ENCODE measurements at places on chromosomes 11 and 22.
A peak's percentile ranks its signal among the peaks of the same experiment; 100 is the strongest.

DNA sequence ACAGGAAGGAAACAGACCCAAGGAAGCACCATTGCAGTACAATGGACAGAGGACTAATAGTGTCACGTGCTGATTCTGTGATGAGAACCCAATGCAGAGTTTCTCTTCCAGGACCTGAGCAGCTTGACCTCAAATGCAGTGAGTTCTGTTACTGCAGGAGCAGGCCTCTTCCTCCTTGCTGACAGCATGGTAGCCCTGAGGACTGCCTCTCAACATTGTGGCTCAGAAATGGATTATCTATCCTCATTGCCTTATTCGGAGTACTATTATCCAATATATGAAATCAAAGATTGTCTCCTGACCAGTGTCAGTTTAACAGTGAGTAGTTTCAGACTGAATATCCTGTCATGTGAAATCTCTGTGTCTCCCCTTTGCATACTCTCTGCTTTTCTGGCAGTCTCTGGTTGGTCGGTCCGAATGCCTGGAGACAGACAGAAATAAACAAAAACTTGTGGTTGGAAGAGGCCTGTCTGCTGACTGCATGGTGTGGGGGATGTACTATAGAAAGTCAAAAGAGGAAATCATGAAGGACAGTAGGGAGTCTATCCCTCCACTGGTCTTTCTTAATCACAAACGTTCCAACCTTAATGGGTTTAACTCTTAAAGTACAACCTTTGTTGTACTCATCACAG is 6.9 kb upstream of the MS4A14 start:
- DNase-seq: no peak

DNA sequence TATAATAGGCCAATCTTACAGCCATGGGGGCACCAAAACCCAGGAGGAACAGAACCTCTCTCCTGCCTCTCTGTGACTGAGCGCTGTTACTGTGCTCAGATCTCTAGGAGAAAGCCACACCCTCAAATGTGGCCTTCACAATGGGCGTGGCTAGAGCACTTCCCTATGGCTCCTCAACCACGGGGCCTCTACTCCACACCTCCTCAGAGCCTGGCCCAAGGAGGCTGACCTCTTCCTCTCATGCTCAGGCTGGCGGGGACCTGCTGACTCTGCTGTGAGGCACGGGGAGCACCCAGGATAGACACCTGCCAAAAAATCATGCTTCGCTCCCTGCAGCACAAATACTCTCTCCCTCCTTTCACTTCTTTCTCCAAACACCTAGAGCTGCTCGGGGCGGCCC is 41.0 kb downstream of the C11orf58 start:
- no peak for DNase-seq

GRCh38 chr11:26946257-26946716 is 47.6 kb upstream of the FIBIN start:
- no peak for DNase-seq

GRCh38 chr11:44893308-44893822 is 57.3 kb downstream of the TP53I11 start:
- DNase-seq: peak; percentile 43

GRCh38 chr11:64918017-64918416 is 1.0 kb upstream of the ATG2A start:
- no peak for DNase-seq

- DNase-seq: no peak
Measured at GRCh38 chr11:46560300-46560991, 33.4 kb downstream of the AMBRA1 start.

DNA sequence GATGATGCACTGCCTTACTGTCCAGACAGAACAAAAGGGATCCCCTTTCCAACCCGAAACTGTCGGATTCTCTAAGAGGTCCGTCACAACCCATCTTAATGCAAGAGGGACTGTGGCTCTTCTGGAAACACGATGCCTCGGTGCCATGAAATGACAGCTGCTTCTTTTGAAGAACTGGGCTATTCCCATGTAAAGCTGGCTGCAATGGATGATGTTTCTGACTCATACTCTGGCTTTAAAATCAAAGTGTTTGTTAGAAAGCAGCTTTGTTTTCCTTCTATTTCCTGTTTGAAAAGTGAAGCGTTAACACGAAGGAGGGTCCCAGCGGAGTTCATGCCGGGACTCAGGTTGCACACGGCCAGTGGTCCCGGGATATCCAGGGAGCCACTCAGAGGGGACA is 3.1 kb downstream of the TP53AIP1 start:
- DNase-seq: no peak

GRCh38 chr11:113926273-113927197 is 21.9 kb downstream of the HTR3B start:
- DNase-seq: peak; percentile 33

- no peak for DNase-seq
Measured at GRCh38 chr11:122979103-122979814, 2.4 kb downstream of the BSX start.

DNA sequence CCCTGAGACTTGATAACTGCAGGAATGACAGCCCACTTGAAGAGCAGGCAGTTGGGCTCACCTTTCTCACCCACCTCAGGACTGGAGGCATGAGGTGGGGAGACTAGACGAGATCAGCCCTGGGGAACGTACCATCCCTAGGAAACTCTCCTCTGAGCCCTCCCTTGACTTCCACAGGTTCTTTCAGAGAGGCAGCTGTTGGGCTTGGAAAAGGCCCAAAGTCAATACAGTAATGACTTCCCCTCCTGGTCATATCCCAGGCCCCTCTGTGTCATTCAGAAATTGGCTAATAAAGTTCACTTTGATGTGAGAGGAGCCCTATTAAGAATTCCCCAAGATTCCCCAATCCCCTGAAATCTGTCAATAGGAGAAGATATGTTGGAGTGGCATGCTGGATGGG is 5.8 kb upstream of the NECTIN1 start:
- DNase-seq: no peak

DNA sequence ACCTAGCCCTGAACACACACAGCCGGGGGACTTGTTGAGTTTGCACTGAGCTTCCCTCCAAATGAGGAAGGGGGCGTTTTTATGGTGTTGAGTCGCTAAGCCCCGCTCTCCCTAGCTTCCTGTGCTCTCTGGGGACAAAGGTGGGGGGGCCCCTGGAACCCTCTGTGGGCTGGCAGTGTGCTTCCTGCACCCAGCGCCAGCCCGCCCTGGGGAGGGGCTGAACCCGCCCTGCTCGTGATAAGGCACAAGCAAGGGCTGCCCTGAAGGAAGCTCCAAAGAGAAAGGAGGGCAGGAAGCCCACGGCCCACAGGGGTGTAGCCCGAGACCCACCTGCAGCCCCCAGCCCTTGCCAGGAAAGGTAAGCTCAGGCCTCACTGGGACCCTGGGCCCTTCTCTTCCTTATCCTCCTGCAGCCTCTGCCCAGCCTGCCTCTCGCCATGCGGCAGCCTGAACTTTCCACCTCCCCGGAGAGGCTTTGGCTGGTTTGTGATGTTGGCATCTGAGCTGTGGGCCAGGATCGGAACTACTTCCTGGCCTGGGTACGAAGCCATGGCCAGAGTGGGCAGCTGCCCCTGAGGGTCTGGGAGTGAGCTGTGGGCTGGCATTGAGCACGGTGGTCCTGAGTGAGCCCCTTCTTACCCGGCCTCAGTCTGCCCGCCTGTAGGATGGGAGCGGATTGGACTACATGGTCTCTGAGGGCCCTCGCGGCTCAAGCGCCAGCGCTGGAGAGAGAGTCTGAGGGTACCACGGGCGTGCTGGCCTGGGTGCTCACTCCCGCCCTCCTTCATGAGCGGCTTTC is at the start of gene FERMT3:
Gene FERMT3, plus strand, starts transcription at position 265 of the 799 bp plus-strand sequence. CDS start 644 bp downstream, outside the sequence.
- DNase-seq: no peak

DNA sequence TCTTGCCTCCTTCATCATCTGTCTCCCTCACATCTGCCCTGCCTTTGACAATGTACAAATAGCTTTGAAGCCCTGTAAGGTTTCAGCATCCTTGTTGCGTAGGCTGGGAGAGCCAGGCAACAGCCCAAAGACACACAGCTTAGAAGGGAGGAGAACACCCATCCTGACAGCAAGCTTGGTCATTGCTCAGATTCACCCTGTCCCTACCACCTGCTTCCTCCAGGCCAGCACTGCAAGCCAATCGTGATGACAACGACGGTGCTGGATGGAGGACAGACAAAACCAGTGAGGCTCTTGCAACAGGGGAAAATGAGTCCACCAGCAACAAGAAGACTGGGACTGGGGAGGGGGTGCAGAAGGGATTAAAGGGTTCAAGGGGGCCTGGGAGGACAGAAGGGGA is 32.9 kb upstream of the CD5 start:
- no peak for DNase-seq

GRCh38 chr22:43542681-43543521 is 131.1 kb downstream of the MPPED1 start:
- no peak for DNase-seq

DNA sequence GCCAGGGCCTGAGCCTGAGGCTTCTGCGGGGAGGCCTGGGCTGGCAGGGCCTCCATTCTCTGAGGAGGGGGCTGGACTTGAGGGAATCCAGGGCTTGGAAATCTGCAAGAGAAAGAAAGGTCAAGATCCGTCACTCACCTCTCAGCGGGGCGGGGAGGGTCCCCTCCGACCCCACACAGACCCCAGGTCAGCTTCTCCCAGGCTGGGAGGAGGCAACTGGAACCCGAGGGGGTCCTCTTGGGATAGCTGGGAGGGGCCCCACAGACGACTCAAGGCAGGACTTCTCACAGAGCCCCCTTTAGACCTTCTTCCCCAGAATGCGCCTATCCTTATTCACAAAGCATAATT is 11.0 kb downstream of the TNKS1BP1 start:
- no peak for DNase-seq

GRCh38 chr11:88377144-88377543 is 39.6 kb upstream of the CTSC start:
- no peak for DNase-seq

- no peak for DNase-seq
Measured at GRCh38 chr22:40603088-40603605, 33.4 kb downstream of the MRTFA start.

DNA sequence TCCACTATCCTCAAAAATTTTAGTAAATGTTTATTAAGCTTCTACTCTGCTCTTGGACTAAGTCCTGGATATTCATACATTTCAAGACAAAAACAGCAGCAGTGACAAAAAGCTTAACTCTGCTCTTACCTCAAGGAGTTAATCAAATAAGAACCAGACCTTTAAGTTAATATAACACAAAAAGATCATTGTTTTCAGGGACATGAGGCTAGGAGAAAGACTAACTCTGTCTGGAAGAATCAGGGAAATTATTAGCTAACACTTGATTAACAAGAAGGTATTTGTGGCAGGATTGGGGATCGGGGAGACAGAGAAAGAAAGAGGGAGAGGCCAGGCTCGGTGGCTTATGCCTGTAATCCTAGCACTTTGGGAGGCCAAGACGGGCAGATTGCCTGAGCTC is 74.4 kb downstream of the PPP2R1B start:
- DNase-seq: no peak

- no peak for DNase-seq
Measured at GRCh38 chr11:11477695-11478420, 124.8 kb upstream of the CSNK2A3 start.

DNA sequence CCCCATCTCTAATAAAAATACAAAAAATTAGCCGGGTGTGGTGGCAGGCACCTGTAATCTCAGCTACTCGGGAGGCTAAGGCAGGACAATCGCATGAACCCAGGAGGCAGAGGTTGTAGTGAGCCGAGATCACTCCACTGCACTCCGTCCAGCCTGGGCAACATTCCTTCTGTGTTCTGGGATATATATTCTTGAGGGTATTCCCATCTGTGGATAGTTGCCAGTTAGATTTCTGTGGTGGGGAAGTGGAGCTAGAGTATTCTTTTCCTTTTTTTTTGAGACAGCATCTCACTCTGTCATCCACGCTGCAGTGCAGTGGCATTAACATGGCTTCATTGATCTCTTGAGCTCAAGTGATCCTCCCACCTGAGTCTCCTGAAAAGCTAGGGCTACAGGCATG is 9.1 kb upstream of the ZNF74 start:
- no peak for DNase-seq

GRCh38 chr22:41819257-41819656 is 13.6 kb upstream of the SREBF2 start:
- DNase-seq: no peak

DNA sequence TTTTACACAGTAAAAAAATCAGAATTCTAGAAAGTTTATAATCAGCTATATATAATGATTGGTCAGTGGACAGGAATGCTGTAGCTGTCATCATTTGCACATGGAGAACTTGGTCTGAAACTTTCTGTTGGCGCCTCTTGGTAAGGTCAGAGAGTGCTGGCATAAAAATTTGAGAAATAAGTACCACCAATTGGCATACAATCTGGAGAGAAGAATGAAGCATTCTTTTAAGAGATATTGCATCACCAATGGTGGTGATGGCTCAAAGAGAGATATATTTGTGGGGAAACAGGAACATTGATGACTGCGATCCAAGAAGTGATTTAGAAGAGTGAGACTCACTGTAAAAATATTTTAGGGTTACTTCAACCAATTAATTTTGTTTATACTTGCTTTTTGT is 19.8 kb upstream of the OOSP1 start:
- no peak for DNase-seq

DNA sequence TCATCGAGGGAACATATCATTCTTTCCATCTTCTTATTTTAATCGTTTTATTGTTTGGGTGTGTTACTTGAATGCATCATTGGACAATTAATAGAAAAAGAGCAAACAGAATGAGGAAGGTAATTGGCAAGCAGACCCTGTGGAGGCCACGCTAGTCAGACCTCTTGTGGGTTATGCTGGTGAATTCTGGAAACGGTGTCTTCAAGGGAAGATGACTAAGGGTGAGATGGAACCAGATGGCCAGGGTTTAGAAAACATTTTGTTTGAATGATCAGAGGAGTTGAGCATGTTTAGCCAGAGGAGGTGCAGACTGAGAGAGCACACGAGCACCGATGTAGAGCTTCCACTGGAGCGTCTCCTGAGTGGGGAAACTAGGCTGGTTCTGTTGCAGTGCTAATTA is 8.5 kb downstream of the ST14 start:
- DNase-seq: no peak

GRCh38 chr11:119573858-119574257 is 150.9 kb upstream of the THY1 start:
- DNase-seq: no peak

GRCh38 chr11:15835788-15836411 is 520.4 kb downstream of the SOX6 start:
- no peak for DNase-seq

- no peak for DNase-seq
Measured at GRCh38 chr11:83070731-83071566, 748 bp downstream of the RAB30 start.

- DNase-seq: no peak
Measured at GRCh38 chr11:9756461-9756860, 92.6 kb downstream of the SWAP70 start.

GRCh38 chr11:70624598-70624993 is 226.3 kb downstream of the CTTN start:
- no peak for DNase-seq

DNA sequence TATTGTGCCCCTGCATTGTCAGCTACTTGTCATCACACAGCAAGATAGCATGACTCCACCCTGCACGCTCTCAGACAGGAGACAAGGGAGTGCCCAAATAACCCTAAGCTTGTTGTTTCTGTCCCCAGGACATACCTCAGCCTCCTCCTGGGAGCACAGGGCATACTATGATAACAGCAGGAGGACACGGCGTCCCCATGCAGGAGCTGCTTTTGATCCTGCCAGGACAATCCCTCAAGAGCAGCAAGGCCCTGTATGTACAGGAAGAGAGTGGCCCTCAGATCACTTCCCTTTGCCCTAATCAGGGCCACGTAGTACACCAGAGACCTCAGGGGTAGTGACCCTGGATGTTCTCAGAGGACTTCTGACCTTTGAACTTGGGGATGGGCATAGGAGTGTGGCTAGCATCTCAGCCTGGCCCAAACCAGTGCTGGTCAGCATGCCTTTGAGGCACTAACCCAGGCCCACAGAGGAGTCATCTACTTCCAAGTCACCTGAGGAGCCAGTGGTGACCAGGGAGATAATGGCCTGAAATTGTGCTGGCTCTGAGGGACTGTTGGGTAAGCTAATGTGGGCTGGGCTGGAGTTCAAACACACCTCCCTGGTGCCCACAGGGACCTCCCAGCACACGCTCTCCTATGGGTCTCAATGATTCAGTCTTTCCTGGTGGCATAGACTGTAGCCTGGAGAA is 9.2 kb downstream of the APOA4 start:
- DNase-seq: no peak

All from LNCaP clone FGC (cell line).